ENCODE measurements at places on chromosomes 16 and 17.

DNA sequence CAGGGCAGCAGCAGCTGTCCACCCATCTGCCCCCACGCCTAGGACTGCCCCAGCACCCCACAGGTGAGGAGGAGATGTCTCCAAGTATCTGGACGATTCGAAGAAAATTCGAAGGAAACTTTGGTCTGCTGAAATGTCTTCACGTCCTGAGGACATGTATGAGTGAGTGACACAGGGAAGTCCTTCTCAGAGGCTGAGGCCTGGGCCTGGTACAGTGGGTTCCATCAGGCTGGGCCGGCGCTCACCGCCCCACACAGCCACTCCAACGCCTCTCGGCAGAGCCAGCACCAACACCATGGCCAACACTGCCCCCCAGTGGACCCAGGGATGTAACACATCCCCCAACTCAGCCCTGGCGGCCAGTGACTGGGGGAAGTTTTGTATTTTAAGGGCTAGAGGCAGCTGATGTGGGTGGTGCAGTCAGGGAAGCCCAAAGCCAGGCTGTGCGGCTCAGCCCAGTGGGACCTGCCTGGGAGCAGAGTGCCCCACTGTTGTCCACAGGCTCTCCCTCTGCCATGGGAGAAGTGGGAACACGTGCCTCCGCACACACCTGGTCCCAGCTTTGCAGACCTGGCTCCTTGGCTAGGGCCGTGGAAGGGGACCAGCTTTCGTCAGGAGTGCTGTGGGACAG is 55.8 kb upstream of the FASN start:
- DNase-seq: peak; percentile 72

- no peak for DNase-seq
These were observed 18.4 kb downstream of the GPR179 start for GRCh38 chr17:38325221-38325851.

GRCh38 chr16:71676236-71676635 is 48.3 kb downstream of the PHLPP2 start:
- no peak for DNase-seq

DNA sequence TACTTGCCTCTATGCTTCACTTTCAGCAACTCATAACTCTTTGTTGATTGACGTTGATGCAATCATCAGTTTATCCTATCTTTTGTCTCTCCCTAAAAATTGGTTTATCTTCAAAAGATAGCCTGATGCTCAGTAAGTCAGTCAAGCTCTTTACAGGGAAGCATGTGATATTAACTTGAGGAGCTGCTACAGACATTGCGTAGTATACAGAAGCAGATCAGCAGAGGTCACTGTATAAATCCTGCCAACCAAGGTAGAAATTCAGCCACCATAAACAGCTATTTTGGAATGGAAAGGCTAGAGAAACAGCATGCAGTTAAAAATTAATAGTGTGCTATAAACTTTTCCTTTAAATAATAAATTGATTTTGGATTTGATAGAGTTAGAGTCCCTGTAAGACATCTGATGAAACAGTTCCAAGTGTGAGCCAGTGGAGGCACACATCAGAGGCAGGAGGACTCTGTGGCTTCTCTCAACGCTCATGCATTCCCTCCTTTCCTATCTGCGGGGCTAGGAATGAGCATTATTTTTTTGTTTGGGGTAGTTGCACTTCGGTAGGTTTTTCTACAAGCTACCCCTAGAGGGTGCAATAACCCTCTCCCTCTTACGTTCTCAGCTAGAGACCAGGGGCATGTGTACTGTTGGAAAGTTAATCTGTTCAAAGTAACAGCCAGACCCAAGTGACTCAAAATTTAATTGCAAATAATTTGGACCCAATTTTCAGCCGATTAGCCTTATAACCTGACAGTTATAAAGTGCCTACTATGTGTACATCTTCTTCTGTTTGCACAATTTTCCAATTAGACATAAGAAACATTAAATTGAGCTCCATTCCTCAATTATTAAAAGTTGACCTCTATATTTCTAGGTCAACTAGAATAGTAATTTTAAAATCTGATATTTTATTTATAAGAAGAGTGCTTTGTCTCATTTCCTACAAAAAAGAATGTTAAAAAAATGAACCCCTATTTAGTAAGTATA is 647.7 kb upstream of the SOX9 start:
- DNase-seq: no peak

GRCh38 chr17:40510328-40510648 is 8.9 kb upstream of the TNS4 start:
- no peak for DNase-seq

- no peak for DNase-seq
These were observed 26.3 kb downstream of the AARSD1 start for GRCh38 chr17:42937712-42938596.

GRCh38 chr17:63142836-63143235 is 176.8 kb downstream of the TANC2 start:
- DNase-seq: no peak

All from activated CD8-positive, alpha-beta memory T cell treated with anti-CD3 and anti-CD28 coated beads for 1 hour (primary cell).